Type B pancreatic cell (in vitro differentiated cells): ENCODE measurements at places on chromosomes 5 and 9.

GRCh38 chr9:36093384-36093783, 43.1 kb upstream of the GLIPR2 start:
- no peaks in the 10 kb centered on the region for H3K27me3 ChIP-seq
- no peak overlapping the region for H3K27ac ChIP-seq
- H3K4me1 ChIP-seq = peaks cover 6% of the 10 kb centered on the region
- no peak for DNase-seq
- H3K4me3 ChIP-seq = no peak overlapping the region
- H3K36me3 ChIP-seq = peaks cover 9% of the 10 kb centered on the region

DNA sequence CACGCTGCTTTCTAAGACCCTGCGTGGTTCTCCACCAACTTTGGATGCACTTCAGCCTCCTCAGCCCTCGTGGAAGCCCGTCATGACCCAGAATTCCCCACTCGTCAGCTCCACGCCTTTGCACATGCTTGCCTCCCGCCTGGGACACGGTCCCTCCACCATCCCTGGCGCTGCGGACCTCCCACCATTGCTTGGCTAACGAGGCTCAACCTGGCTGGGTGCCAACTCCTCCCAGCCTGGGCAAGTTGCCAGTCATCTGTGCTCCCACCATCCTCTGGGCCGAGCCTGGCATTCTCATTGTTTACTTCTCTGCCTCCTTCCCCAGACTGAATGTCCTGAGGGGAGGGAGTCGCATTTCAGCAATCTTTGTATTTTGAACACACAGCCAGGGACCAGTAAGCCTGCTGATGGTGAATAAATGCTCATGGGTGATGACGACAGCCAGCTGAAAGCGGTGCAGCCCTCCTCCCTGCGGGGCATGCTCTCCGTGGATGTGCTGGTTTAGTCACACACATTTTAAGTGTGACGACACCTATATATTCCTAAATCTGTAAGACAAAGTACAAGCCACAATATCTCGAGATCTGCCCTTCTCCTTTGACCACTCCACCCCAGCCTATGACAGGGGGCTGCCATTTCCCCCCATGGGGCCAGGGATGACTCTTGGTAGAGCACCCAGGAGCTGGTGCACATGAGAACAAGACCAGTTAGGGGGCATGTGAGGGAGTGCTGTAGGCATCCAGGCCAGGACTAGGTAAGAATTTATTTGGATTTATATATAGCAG, 37.6 kb downstream of the ANKRD33B start:
- H3K4me1 ChIP-seq = peaks cover 12% of the 10 kb centered on the region
- H3K36me3 ChIP-seq = no peaks in the 10 kb centered on the region
- H3K4me3 ChIP-seq = peak overlapping the region; percentile 61
- peak; percentile 77 for DNase-seq

GRCh38 chr5:7419846-7420245, 23.9 kb downstream of the ADCY2 start:
- DNase-seq = no peak
- H3K4me1 ChIP-seq = peaks cover 52% of the 10 kb centered on the region
- H3K27ac ChIP-seq = no peak overlapping the region
- H3K4me3 ChIP-seq = no peak overlapping the region
- H3K27me3 ChIP-seq = peaks cover 52% of the 10 kb centered on the region

DNA sequence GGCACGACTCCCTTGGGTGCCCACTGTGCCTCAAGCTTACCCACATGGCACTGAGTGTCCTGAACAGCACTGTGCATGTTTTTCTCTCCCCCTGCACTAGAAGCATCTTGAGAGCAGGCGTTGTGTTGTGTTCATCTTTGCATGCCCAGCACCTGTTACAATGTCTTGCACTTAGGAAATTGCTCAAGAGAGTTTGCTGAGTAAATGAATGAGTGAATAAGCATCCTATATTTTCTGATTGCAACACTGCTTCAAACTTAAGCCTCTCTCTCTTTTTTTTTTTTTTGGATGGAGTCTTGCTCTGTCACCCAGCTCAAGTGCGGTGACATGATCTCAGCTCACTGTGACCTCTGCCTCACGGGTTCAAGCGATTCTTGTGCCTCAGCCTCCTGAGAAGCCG, 94.5 kb downstream of the LMNB1 start:
- peaks cover 18% of the 10 kb centered on the region for H3K27me3 ChIP-seq
- peaks cover 8% of the 10 kb centered on the region for H3K36me3 ChIP-seq
- H3K27ac ChIP-seq = no peak overlapping the region
- peaks cover 35% of the 10 kb centered on the region for H3K4me1 ChIP-seq

- no peak overlapping the region for H3K4me3 ChIP-seq
- H3K27ac ChIP-seq = no peak overlapping the region
- no peaks in the 10 kb centered on the region for H3K36me3 ChIP-seq
- DNase-seq = no peak
- peaks cover 16% of the 10 kb centered on the region for H3K4me1 ChIP-seq
- H3K27me3 ChIP-seq = peaks cover 9% of the 10 kb centered on the region
Observed at GRCh38 chr5:150180241-150181026, 9.4 kb upstream of the SLC6A7 start.

- no peak for DNase-seq
- H3K27me3 ChIP-seq = no peaks in the 10 kb centered on the region
- no peaks in the 10 kb centered on the region for H3K36me3 ChIP-seq
- peaks cover 13% of the 10 kb centered on the region for H3K4me1 ChIP-seq
- H3K4me3 ChIP-seq = no peak overlapping the region
Observed at GRCh38 chr5:163908253-163908652, 402.8 kb downstream of the MAT2B start.

GRCh38 chr9:109497226-109498153, 617 bp downstream of the PTPN3 start:
- H3K27me3 ChIP-seq = peaks cover 76% of the 10 kb centered on the region
- DNase-seq = no peak
- H3K4me1 ChIP-seq = no peaks in the 10 kb centered on the region
- peak overlapping the region; percentile 34 for H3K27ac ChIP-seq
- peak overlapping the region; percentile 83 for H3K4me3 ChIP-seq
- H3K36me3 ChIP-seq = no peaks in the 10 kb centered on the region

DNA sequence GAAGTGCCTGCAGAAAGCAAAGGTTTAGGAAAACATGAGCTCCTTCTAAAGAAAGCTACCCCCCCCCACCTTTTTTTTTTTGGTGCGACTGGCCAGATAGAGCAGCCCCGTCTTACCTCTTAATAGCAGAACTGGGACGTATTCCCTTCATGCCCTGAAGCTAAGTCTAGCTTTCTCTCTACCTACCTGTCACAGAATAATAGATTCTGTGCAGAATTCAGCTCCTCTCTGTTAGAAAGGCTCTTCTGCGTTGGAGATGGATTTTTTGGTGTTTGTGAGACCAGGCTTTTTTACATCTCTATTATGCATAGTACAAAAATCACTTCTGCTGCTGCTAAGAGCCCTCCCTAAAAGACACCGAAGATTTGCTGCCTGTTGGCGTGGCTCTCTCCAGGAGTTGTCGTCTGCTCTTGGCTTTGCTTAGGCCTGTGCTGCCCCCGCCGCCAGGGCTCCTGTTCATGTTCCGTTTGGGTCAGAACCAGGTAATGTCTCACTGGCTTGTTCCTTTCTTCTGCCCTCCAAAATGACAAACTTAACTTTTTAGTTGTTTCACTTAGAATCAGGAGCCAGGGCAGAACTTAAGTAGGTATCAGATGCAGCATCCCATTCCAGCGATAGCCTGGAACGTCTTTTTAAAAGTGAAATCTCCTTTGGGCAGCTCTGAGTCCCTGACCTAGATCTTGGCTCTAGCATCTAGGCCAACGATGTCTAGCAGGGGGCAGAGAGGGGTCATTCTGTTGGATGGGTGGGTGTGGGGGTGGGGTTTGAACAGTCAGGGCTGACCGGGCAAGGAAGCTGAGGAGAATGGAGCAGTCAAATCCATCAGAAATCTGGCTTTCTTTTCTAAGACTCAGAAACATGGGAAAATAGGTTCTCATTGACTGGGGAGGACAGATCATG, 2.5 kb downstream of the TRIO start:
- peak overlapping the region; percentile 91 for H3K27ac ChIP-seq
- H3K27me3 ChIP-seq = peaks cover 5% of the 10 kb centered on the region
- peak overlapping the region; percentile 93 for H3K4me3 ChIP-seq
- DNase-seq = no peak
- no peaks in the 10 kb centered on the region for H3K36me3 ChIP-seq

GRCh38 chr5:89397096-89397495, 514.1 kb upstream of the MEF2C start:
- H3K27me3 ChIP-seq = no peaks in the 10 kb centered on the region
- H3K4me3 ChIP-seq = no peak overlapping the region
- DNase-seq = no peak
- H3K4me1 ChIP-seq = no peaks in the 10 kb centered on the region

GRCh38 chr9:18608371-18608770, 134.4 kb downstream of the ADAMTSL1 start:
- no peak for DNase-seq
- H3K27ac ChIP-seq = no peak overlapping the region
- H3K27me3 ChIP-seq = no peaks in the 10 kb centered on the region

DNA sequence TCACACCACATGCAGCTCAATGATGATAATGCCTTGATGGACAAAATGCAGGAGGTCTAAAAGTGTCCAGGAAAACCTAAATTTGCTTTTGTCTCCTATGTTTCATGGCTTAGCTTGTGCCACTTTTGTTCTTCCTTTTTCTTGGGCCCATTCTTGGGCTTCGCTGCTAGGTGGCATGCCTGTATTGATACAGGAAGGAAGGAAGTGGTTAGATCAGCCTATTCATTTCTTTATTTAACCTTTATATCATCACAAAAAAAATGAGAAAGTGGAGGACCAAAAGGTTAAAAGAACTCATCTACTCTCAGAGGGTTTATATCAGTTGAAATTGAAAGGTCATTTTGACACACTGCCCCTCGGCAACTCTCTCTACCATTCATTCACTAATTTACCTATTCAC, 260.2 kb downstream of the ARHGAP26 start:
- no peaks in the 10 kb centered on the region for H3K27me3 ChIP-seq
- no peak overlapping the region for H3K27ac ChIP-seq
- H3K4me1 ChIP-seq = peaks cover 21% of the 10 kb centered on the region
- H3K36me3 ChIP-seq = peaks cover 5% of the 10 kb centered on the region

DNA sequence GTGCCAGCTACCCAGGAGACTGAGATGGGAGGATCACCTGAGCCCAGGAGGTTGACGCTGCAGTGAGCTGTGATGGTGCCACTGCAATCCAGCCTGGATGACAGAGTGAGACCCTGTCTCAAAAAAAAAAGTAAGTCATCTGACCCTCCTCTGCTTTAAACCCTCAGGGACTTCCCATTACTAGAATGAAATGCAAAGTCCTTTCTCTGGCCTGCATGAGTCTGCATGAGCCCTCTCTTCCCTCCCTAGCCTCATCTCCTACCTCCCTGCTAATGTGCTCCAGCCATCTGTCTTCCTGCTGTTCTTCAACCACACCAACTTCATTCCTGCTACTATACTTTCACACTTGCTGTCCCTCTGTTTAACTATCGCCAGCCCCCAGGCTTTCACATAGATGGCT, 15.3 kb downstream of the IL5 start:
- peaks cover 5% of the 10 kb centered on the region for H3K4me1 ChIP-seq
- DNase-seq = no peak
- H3K27ac ChIP-seq = no peak overlapping the region
- no peak overlapping the region for H3K4me3 ChIP-seq
- H3K36me3 ChIP-seq = no peaks in the 10 kb centered on the region
